Activated CD8-positive, alpha-beta T cell treated with anti-CD3 and anti-CD28 coated beads, Interleukin-2, amount 10 ng/mL, durations not matched to agents 7 days and 5 days (primary cell): ENCODE measurements at places on chromosomes 11 and 22. TPM values are rescaled to one million over a fixed set of nuclear protein-coding genes. Genes with fewer than 3 reads are reported as not detected.

- no peak for DNase-seq
- no peak overlapping the region for H3K4me3 ChIP-seq
- H3K27ac ChIP-seq: no peak overlapping the region
- peaks cover 1% of the 10 kb centered on the region for H3K4me1 ChIP-seq
- peaks cover 38% of the 10 kb centered on the region for H3K27me3 ChIP-seq
- no peaks in the 10 kb centered on the region for H3K36me3 ChIP-seq
Measured at GRCh38 chr11:69700278-69701140, 3.3 kb downstream of the FGF19 start.

- peaks cover 24% of the 10 kb centered on the region for H3K27me3 ChIP-seq
- no peak overlapping the region for H3K4me3 ChIP-seq
- H3K36me3 ChIP-seq: no peaks in the 10 kb centered on the region
- no peak overlapping the region for H3K27ac ChIP-seq
- no peaks in the 10 kb centered on the region for H3K4me1 ChIP-seq
Measured at GRCh38 chr22:49317369-49317768, 510.3 kb downstream of the BRD1 start.

The TRIM51 gene
- total RNA-seq: not detected

DNA sequence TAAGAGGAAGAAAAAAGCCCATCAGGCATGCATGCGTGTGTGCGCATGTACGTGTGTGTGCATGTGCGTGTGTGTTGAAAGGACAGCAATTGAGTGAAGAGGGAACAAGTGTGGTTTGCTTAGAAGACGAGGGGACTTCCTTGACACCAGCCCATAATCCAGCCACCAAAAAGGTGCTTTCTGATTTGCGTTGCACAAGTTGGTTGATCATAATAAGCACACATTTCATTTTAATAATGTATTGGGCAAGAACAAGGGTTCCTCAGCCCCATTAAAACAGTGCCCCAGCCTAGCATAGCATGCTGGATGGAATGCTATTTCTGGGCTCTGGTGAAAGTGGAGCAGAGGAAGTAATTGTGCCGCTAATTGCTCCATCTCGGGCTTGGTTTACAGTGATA, 493.2 kb downstream of the MIAT start:
- H3K4me1 ChIP-seq: no peaks in the 10 kb centered on the region
- no peak overlapping the region for H3K4me3 ChIP-seq
- no peaks in the 10 kb centered on the region for H3K36me3 ChIP-seq
- no peak overlapping the region for H3K27ac ChIP-seq
- H3K27me3 ChIP-seq: peaks cover 18% of the 10 kb centered on the region
- DNase-seq: no peak

The MAP6 gene
- total RNA-seq: not detected

The CALCA gene
- not detected for total RNA-seq

The FOSL1 gene
- 3.8 TPM for total RNA-seq
